ENCODE measurements at places on chromosomes 7 and 10.

GRCh38 chr7:66125052-66125694, 10.5 kb downstream of the CRCP start:
- DNase-seq, result no peak

GRCh38 chr10:26357203-26357602, 80.9 kb upstream of the APBB1IP start:
- DNase-seq, result no peak

- no peak for DNase-seq
These were observed 12.9 kb downstream of the BAG3 start for GRCh38 chr10:119663866-119664698.

DNA sequence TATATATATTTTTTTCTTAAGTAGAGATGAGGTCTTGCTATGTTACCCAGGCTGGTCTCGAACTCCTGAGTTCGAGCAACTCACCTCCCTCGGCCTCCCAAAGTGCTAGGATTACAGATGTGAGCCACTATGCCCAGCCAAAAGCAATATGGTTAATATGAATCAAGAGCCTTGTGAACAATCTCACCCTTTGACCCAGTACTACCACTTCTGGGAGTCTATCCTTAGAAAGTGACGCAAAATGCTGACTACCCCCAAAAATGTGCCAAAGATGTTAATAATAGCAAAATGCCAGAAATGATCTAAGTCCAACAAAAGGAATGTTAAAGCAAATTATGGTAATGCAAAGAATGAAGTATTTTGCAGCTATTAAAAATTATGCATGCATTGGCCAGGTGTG, 44.3 kb downstream of the HOXA1 start:
- DNase-seq, result no peak

DNA sequence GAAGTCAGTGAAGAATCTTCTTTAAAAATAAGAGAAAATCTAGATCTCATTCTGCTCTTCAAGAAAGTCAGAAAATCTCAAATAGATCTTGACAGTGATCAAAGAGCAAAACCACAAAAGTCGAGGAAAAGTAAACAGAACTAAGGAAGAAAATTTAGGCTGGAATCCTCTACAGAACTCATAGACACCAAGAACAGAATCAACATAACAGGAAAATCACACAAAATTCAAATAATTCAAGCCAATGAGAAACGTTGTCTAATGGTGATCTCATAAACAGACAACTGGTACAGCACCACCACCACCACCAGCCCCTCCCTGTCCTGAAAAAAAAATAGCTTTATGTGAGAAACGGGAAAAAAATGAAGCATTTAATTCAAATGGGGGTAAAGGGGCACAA, 6.9 kb downstream of the ITGB1 start:
- no peak for DNase-seq

- DNase-seq, result no peak
These were observed 297.1 kb upstream of the NFE2L3 start for GRCh38 chr7:25854608-25855497.

DNA sequence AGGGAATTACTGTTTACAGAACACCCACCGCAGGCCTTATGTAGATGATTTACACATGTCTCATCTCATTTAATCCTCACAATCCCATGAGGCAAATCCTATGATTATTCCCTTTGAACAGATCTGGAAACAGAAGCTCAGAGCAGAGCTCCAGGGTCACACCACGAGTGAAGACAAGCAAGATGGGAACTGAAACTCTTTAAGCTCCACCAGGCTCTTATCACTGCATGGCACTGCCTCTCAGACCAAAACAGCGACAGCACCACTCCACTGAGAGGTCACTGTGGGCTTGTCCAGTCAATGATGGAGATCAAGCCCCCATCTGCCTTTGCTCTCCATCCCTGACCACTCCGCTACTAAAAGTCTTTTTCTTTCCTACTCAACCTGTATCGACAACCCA, 5.9 kb downstream of the GRID1 start:
- no peak for DNase-seq

DNA sequence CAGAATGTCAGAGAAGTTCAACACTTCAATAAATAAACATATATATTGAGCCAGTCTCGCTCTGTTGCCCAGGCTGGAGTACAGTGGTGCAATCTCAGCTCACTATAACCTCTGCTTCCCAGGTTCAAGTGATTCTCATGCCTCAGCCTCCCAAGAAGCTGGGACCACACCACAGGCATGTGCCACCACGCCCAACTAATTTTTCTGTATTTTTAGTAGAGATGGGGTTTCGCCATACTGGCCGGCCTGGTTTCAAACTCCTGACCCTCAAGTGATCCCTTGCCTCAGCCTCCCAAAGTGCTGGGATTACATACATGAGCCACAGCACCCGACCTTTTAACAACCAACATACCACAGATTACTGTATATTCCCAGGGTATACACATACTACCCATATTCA, 134.2 kb downstream of the JMJD1C start:
- no peak for DNase-seq

DNA sequence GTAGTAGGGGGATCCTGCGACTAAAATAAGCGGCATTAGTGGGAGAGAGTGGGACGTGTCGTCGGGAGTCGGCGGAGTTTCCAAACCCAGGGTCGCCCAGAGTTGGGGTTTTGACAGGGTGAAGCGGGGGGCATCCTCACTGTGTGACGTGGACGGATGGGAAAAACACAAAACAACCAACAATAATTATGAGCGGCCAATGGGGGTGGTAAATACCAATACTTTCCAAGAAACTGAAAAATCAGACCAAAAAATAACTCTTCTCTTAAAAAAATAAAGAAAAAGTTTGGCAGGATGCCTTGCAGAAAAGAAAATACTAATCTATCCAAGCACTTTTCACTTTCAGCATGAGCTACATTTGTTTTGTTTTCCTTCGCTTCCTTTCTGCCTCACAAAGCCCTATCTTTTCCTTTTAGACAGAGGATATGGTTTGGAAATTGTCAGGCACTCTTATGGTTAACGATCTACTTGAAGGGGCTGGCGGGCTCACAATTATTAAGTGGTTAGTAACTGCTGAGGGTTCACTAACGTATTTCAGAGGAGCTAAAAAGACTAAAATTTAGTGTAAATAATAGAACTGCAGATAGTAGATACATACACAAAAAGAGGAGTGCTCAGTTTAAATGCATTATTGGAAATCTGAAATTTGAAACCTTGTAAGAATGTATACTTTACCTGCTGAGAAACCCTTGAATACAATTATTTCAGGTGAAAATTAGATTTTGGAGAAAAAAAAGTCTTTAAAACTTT, 802 bp upstream of the CDK6 start:
- DNase-seq, result no peak
